Activated naive CD4-positive, alpha-beta T cell treated with anti-CD3 and anti-CD28 coated beads, Interleukin-2, amount 10 ng/mL, durations not matched to agents 7 days and 5 days (primary cell): ENCODE measurements at places on chromosomes 16 and 17.

- H3K4me1 ChIP-seq: peaks cover 16% of the 10 kb centered on the region
- no peak overlapping the region for H3K27ac ChIP-seq
- peaks cover 95% of the 10 kb centered on the region for H3K27me3 ChIP-seq
Measured at GRCh38 chr16:66921729-66922450, 3.2 kb upstream of the CDH16 start.

DNA sequence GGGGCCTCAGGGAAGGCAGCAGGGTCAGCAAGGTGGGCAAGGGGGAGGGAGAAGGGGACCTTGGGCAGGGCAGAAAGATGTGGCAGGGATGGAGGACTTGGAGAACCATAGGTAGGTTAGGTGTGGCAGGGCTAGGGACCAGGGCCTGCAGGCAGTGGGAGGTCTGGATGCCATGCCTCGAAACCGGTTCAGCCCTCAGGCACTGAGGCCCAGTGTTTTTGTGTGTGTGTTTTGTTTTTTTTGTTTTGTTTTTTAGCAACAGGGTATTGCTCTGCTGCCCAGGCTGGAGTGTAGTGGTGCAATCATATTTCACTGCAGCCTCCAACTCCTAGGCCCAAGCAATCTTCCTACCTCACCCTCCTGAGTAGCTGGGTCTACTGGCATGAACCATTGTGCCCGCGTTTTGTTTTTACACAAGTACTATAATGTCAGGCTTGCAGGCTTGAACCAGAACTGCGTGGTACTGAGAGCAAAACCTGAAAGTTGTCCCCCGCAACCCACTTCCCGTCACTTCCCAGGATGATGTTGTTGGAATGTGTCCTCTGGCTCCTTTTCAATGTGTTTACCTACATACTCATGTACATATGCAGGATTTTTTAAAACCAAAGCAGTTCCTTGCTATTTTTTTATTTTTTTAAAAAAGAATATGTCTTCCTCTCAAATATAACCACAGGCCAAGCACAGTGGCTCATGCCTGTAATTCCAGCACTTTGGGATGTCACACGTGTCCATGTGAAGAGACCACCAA is 12.4 kb downstream of the ODAD4 start:
- H3K27ac ChIP-seq: no peak overlapping the region
- H3K4me3 ChIP-seq: no peak overlapping the region
- H3K4me1 ChIP-seq: no peaks in the 10 kb centered on the region

DNA sequence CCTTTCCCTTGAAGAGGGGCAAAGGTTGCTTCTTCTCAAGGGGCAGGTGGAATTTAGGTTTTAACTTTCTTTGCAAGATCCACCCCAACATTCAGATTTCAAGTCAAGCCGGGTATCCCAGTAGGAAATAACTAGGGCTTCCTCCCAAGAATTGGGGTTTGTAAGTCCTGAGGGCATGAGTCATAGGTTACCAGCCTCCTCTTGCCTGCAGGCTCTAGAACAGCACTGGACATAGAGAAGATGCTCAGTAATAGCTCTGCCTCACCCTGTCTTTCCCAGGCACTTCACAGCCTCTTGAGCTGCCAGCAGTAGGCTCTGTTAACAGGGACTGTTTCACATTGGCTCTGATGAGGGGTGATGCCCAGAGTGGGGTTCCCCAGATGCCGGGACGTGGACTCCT is 35.8 kb upstream of the ZFP90 start:
- H3K27me3 ChIP-seq: peaks cover 60% of the 10 kb centered on the region
- no peak overlapping the region for H3K4me3 ChIP-seq
- H3K36me3 ChIP-seq: no peaks in the 10 kb centered on the region
- no peaks in the 10 kb centered on the region for H3K4me1 ChIP-seq

DNA sequence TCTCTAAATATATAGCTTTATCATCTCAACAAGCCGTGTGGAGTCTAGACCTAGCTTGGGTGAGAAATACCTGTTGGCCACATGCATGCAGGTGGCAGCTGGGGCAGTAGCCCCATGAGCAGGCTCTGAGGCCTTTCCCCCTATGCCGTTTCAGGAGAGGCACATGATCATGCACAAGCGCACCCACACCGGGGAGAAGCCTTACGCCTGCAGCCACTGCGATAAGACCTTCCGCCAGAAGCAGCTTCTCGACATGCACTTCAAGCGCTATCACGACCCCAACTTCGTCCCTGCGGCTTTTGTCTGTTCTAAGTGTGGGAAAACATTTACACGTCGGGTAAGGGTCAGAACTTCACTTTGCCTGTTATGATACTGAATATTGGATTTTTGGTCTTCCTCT is 16.7 kb upstream of the CARMIL2 start:
- no peaks in the 10 kb centered on the region for H3K4me1 ChIP-seq
- DNase-seq: no peak
- no peaks in the 10 kb centered on the region for H3K27me3 ChIP-seq
- H3K27ac ChIP-seq: no peak overlapping the region
- H3K4me3 ChIP-seq: no peak overlapping the region

- H3K4me1 ChIP-seq: peaks cover 33% of the 10 kb centered on the region
- H3K4me3 ChIP-seq: peak overlapping the region; percentile 62
- no peak overlapping the region for H3K27ac ChIP-seq
- H3K27me3 ChIP-seq: no peaks in the 10 kb centered on the region
- DNase-seq: no peak
Measured at GRCh38 chr16:56426585-56426984, 1.2 kb upstream of the AMFR start.

DNA sequence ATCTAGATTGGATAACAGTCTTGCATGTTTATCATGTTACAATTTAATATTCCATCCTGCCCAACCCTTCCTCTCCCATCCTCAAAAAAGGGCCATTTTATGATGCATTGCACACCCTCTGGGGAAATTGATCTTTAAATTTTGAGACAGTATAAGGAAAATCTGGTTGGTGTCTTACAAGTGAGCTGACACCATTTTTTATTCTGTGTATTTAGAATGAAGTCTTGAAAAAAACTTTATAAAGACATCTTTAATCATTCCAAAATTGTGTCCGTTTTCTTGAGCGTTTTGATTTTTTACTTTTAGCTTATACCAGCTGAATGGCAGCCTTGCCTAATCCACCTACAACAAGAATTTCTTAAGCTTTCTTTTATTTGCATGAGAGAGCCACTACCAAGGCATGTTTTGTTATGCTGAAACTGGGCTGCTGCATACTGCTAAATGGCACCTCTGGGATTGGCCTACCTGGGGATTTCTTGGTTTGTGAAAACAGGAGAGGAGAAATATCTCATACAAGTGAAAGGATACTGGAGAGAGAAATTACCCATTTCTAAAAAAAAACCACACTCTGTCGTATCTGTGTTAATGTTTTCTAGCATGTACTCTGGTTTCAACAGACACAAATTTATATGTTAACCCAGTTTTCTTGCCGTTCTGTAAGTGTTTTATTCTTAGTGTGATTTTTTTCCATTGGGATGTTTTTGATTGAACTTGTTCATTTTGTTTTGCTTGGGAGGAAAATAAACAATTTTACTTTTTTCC is 52.2 kb downstream of the TUBD1 start:
- peak overlapping the region; percentile 99 for H3K27ac ChIP-seq
- no peaks in the 10 kb centered on the region for H3K27me3 ChIP-seq
- peaks cover 54% of the 10 kb centered on the region for H3K4me1 ChIP-seq

DNA sequence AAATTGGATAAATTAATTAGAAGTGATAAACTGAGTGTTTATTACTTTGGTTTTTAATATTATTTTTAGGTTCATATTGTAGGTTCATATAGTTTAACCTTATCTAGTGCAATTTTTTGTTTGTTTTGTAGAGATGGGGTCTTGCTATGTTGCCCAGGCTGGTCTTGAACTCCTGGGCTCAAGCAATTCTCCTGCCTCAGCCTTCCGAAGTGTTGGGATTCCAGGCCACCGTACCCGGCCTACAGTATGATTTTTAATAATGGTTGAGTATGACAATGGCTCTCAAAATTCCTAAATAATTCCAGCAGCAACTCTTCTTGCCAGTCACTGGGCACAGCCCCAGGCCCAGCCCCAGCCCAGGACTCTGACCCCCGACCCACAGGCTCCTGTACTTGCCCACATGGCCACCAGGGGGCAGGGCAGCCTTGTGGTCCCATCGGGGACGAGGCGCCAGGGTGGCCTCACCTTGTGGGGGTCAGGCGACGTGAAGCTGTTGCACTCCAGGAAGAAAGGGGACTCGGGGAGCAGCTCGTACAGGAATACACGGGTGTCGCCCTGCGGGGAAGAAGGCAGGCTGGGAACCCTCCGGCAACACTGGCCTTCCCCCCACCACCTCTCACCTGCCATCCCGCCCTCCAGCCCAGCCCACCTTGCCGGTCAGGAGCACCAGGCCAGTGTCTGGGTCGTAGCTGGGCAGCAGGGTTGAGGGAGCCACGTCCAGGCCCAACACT is 7.9 kb upstream of the PAM16 start:
- no peaks in the 10 kb centered on the region for H3K4me1 ChIP-seq
- H3K36me3 ChIP-seq: peaks cover 36% of the 10 kb centered on the region
- H3K27me3 ChIP-seq: no peaks in the 10 kb centered on the region
- peak overlapping the region; percentile 45 for H3K27ac ChIP-seq
- H3K4me3 ChIP-seq: no peak overlapping the region
- DNase-seq: peak; percentile 73

DNA sequence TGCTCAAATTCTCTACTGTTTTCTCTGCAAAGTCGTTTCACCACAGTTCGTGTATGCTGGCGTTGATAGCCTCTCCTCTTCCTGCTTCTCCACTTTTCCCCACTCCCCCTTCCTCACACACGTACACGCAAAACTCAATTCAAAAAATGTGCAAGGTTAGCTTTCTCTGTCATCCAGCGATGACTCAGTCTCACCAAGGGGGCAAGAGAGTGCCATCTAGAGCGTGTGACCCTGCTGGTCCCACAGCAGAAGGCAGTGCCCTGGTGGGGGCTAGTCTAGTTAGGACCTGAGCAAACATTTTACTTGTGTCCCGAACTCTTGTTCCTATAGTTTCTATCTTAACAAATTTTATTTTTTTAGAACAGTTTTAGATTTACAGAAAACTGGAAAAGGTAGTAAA is 121.2 kb upstream of the CHMP6 start:
- H3K27me3 ChIP-seq: no peaks in the 10 kb centered on the region
- peak overlapping the region; percentile 87 for H3K27ac ChIP-seq
- H3K4me3 ChIP-seq: peak overlapping the region; percentile 5
- H3K36me3 ChIP-seq: peaks cover 54% of the 10 kb centered on the region

- H3K27ac ChIP-seq: no peak overlapping the region
- peaks cover 3% of the 10 kb centered on the region for H3K36me3 ChIP-seq
- DNase-seq: no peak
- no peak overlapping the region for H3K4me3 ChIP-seq
Measured at GRCh38 chr17:15971098-15971678, 26.3 kb downstream of the ADORA2B start.

- H3K4me1 ChIP-seq: peaks cover 10% of the 10 kb centered on the region
- no peaks in the 10 kb centered on the region for H3K36me3 ChIP-seq
- peak; percentile 24 for DNase-seq
- no peak within 1 kb of the TSS for H3K27ac ChIP-seq
- peaks cover 67% of the 10 kb centered on the region for H3K27me3 ChIP-seq
Measured at GRCh38 chr17:181245-182049, at the start of gene DOC2B. TSS of gene DOC2B (minus strand) at chr17:181650. CDS start at chr17:181479, 171 bp downstream.

DNA sequence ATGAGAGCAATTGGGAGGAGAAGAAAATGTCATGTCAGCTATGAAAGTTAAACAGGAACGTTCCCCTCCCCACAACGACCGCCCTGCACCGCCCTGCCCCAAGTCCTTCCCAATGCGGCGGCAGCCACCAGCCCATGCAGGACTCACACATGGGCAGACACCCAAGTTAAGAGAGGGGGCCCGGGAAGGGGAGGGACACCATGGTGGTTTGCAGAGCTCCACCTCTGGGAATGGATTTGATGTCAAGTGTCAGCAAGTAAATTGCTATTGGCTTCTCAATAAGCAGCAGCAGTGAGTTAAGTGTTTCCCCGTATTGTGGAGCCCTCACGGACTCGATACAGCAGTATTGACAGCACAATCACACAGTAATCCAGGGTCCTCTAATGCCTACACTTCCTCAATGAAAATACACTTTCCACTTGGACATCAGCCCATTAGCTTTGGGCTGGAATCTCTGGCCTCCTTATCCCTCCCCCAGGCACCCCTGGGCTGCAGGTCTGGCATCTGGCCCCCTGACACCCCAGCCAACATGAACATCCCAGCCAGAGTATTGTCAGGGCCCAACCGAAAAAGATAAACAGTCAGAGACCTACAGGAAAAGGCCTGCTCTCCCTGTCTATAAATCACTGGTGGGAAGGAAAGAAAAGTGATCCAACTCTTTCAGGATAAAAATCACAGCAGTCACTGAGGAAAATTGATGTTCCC is 22.6 kb downstream of the ZFHX3 start:
- no peaks in the 10 kb centered on the region for H3K36me3 ChIP-seq
- no peaks in the 10 kb centered on the region for H3K4me1 ChIP-seq
- H3K27ac ChIP-seq: no peak overlapping the region
- no peak overlapping the region for H3K4me3 ChIP-seq

DNA sequence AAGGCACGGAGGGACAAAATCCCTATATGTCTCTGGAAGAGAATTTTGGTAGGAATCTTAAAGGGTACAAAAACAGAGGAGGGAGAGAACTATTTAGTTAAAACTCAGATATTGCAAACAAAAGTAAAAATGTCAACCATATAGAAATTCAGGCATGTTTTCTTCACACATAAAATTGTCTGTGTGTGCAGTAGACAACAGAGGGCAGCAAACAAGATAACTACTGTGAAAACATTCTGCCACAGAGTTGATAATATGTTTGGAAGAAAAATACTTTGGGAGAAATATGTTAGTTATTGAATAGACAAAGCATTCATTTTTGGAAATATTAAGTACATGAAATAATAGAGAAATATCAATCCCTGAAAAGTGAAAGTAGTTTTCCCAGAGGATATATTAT is 56.2 kb downstream of the SNX11 start:
- no peak overlapping the region for H3K4me3 ChIP-seq
- no peak for DNase-seq
- no peak overlapping the region for H3K27ac ChIP-seq
- H3K27me3 ChIP-seq: no peaks in the 10 kb centered on the region
- H3K36me3 ChIP-seq: peaks cover 44% of the 10 kb centered on the region

GRCh38 chr16:15643048-15643945 is at the start of gene MARF1:
TSS of gene MARF1 (minus strand) at chr16:15643154. CDS start at chr16:15639233, 3,921 bp downstream.
- peak; percentile 99 for DNase-seq
- peaks cover 24% of the 10 kb centered on the region for H3K36me3 ChIP-seq
- peak within 1 kb of the TSS; percentile 98 for H3K27ac ChIP-seq
- peak within 1 kb of the TSS; percentile 88 for H3K4me3 ChIP-seq
- H3K4me1 ChIP-seq: peaks cover 60% of the 10 kb centered on the region

- no peak for DNase-seq
- H3K36me3 ChIP-seq: no peaks in the 10 kb centered on the region
- H3K4me1 ChIP-seq: no peaks in the 10 kb centered on the region
- no peak overlapping the region for H3K4me3 ChIP-seq
- H3K27ac ChIP-seq: no peak overlapping the region
Measured at GRCh38 chr16:84247844-84248243, 8.0 kb upstream of the KCNG4 start.

GRCh38 chr16:66127459-66128370 is 238.8 kb upstream of the CDH5 start:
- no peak for DNase-seq
- H3K27me3 ChIP-seq: peaks cover 46% of the 10 kb centered on the region
- no peaks in the 10 kb centered on the region for H3K4me1 ChIP-seq
- no peaks in the 10 kb centered on the region for H3K36me3 ChIP-seq
- no peak overlapping the region for H3K27ac ChIP-seq
